ENCODE measurements at places on chromosomes 3 and 15.

- DNase-seq = no peak
These were observed 54.9 kb upstream of the COL6A6 start for GRCh38 chr3:130462089-130462488.

GRCh38 chr3:14522129-14522691, 17.9 kb downstream of the GRIP2 start:
- DNase-seq = no peak

DNA sequence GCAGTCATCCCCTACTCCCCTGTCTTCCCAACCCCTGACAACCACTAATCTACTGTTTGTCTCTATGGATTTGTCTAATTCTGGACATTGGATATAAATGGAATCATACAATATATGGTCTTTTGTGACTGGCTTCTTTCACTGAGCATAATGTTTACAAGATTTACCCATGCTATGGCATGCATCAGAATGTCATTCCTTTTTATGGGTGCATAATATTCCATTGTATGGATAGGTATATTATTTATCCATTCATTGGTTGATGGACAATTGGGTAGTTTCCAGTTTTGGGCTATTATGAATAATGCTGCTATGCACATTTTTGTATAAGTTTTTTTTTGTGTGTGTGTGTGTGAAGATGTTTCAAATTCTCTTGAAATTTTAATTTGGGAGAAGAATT, 16.6 kb upstream of the TTBK2 start:
- DNase-seq = no peak

DNA sequence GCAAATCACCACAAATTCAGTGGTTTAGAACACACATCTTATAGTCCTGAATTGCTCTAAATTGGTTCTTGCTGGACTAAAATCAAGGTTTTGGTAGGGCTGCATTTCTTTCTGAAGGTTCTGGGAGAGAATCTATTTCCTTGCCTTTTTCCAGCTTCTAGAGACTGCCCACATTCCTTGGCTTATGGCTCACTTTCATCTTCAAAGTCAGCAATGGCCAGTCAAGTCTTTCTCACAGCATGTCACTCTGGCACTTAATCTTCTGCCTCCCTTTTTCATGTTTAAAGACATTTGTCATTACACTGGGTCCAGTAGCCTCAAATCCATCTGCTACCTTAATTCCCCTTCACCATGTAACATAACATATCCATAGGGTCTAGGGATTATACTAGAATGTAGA, 149.0 kb downstream of the NEK10 start:
- no peak for DNase-seq

DNA sequence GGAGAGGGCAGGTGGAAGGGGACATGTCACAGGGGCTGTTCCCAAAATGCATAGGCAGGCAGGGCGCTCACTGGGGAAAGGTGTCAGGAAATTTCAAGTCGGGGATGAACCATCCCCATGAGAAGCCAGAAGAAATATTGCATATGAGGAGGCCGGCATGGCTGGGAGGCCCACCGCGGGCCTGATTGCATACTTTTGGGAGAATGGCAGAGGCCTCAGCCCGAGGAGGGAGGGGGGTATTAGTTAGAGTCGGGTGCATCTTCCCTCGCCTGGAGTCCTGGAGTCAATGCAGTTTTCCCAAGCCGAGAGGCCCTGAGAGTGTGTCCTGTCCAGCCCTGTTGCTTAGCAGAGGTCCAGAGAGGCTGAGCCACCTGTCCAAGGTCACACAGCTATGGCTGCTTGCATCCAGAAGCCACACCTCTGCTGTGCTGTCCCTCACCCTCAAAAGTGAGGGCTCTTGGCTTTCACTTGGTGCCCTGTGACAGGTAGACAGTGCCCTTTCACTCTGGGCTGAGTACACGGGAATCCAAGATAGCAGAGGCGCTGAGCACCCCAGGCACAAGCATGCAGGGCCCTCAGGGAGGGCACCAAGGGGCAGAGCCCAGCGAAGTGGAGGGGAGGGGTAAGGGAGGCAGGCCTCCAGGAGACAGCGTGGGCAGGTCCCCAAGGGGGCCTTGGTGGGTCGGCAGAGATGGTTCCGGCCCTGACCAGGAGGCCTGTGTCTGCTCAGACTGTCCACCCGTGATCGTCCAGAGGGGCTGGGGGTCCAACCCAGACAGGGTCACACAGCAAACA, 48.5 kb downstream of the GRIP2 start:
- no peak for DNase-seq

- peak; percentile 18 for DNase-seq
These were observed 131.6 kb downstream of the TPRA1 start for GRCh38 chr3:127458696-127459604.

GRCh38 chr3:131107637-131108433, 81.2 kb downstream of the NEK11 start:
- no peak for DNase-seq

- DNase-seq = no peak
These were observed 53.6 kb upstream of the RORA start for GRCh38 chr15:61282661-61283060.

- DNase-seq = no peak
These were observed 344.2 kb upstream of the GRM7 start for GRCh38 chr3:6516694-6517093.

DNA sequence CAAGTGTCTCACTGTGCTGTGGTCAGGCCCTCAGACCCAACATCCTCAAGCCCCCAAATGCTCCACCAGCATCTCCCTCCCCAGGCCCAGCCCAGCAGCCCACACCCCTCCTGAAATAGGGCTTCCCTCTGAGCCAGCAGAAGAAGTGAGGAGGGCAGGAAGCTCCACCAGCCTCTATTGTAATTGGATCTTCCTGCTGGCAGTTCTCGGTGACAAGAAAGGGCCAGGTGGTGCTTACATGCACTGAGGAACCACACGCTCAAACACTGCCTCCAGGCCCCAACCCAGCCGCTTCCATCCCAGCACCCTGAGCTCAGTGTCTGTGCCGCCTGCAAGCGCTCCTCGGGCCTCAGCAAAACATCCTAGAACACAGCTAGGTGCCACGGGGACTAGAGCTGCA, 96.7 kb downstream of the ATP10A start:
- no peak for DNase-seq

All from stimulated activated CD4-positive, alpha-beta T cell treated with anti-CD3 and anti-CD28 coated beads, Interleukin-4, amount 100 ng/mL, for 4 hours (primary cell).